Activated T-helper 1 cell treated with anti-CD3 and anti-CD28 coated beads, Interleukin-12 subunit alpha, Interleukin-12 subunit beta, Interleukin-2, Interleukin-4 antibody, amounts not matched to agents 30 ng/mL and 10 ng/mL and 1 ng/mL, durations not matched to agents 14 hours and 24 hours and 36 hours (primary cell): ENCODE measurements at places on chromosomes 1 and 21.

DNA sequence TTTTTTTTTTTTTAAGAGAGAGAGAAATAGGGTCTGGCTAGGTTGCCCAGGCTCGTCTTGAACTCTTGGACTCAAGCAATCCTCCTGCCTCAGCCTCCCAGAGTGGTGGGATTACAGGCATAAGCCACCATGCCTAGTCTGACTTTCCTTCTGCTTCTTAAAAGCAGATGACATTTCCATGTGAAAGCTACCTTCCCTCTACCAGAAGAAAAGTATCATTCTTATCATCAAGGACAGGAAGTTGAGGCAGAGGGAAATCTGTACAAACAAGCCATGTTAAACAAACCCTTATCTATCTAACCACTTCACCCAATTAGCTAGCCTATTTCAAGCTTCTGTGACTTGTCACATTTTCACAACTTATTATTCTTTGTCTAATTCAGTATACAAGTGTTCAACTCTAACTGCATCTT, 54.8 kb downstream of the SAMSN1 start:
- no peak for DNase-seq
- peaks cover 64% of the 10 kb centered on the region for H3K36me3 ChIP-seq
- no peak overlapping the region for H3K4me3 ChIP-seq
- H3K27ac ChIP-seq, result no peak overlapping the region
- H3K4me1 ChIP-seq, result peaks cover 66% of the 10 kb centered on the region

DNA sequence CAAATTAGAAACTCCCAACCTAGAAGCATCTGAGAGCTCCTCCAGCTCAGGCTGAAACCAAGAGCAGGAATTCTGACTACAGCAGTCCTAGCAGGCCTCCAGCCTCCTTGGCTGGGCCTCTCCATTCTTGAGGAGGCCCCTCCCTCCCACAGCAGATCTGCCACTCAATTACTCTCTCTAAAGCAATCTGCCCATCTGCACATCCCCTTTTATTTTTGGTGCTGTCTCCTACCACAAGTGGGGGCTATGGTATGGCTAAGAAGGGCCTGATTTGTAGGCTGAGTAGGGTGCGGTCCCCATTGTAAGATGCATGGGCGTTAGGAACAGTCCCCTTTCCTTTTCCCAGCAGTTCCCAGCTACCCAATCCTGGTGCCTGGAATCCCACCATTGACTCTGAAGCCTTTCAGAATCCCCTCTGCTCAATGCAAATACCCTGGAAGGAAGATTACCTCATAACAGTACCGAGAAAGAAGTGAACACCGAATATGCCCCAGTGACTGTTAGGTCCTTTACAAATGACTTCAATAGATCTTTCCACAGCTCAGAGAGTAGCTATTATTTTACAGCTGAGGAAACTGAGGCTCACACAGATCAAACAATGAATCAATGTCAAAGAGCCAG, 11.6 kb upstream of the TTC39A start:
- no peaks in the 10 kb centered on the region for H3K36me3 ChIP-seq
- no peak overlapping the region for H3K4me3 ChIP-seq
- H3K27ac ChIP-seq, result no peak overlapping the region
- H3K27me3 ChIP-seq, result peaks cover 32% of the 10 kb centered on the region
- no peaks in the 10 kb centered on the region for H3K4me1 ChIP-seq

DNA sequence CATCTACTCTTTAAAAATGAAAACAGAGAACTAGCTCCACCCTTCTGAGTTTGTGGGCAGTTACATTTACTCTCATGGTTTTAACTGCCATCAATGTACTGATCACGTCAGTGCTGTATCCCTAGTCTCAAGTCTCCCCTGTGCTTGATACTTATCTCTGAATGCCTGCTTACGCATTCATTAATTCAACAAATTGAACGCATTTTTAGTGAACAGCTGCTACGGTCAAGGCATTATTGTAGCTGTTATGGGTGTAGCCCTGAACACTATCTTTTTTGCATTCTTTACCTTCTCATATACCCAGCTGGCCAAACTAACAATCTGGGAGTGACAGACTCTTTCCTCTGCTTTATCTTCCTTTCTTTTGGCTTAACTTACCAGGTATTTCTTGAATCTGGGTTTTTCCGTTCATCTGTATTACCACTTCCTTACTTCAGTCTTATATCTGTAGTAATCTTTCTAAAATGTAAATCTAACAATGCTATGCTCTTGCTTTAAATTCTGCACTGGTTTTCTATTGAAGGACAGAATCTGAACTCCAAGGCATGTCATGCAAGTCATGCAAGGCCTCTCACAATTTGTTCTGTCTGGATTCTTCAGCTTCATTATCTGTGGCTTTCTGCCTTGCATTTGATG, 33.3 kb downstream of the SMG7 start:
- H3K27ac ChIP-seq, result no peak overlapping the region
- H3K36me3 ChIP-seq, result peaks cover 2% of the 10 kb centered on the region
- H3K4me3 ChIP-seq, result no peak overlapping the region
- no peak for DNase-seq

DNA sequence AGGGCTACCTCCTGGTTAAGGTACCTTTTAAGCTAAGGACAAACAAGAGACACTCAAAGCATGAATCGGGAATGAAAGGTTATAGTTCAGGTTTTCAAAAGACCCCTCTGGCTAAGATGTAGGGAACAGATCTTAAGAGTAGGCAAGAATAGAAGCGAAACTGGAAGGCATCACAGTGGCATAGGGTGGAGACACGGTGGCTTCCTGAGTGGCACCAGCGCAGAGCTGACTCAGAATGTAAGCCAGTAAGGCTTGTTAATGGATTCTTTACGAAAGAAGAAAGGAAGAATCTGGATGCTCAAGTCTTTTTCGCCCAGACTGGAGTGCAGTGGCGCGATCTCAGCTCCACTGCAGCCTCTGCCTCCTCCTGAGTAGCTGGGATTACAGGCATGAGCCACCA, 21.2 kb downstream of the PADI6 start:
- no peak overlapping the region for H3K4me3 ChIP-seq
- H3K27ac ChIP-seq, result no peak overlapping the region
- no peaks in the 10 kb centered on the region for H3K36me3 ChIP-seq

- DNase-seq, result no peak
- H3K27me3 ChIP-seq, result no peaks in the 10 kb centered on the region
- no peaks in the 10 kb centered on the region for H3K36me3 ChIP-seq
- no peak overlapping the region for H3K27ac ChIP-seq
Observed at GRCh38 chr1:18052671-18053070, 54.9 kb upstream of the IGSF21 start.

DNA sequence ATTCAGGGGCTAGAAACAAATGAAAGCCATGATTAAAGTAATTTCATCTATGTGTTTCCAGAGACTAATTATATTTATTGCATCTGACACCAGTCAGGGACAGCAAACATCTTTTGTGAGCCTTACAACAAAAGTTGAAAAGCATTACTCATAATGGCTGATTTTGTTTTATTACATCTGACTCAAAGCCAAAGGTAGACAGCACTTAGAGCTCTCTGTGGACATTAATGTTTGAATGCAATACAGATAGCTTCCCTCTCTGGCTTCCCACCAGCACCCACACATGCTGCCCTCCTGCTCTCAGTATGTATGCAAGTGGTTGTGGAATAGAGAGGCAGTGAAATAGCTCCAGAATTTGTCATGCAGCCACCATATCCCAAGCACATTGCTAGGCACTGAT, 198.7 kb downstream of the SETD4 start:
- no peaks in the 10 kb centered on the region for H3K36me3 ChIP-seq
- H3K27me3 ChIP-seq, result peaks cover 12% of the 10 kb centered on the region
- no peak overlapping the region for H3K4me3 ChIP-seq
- no peak overlapping the region for H3K27ac ChIP-seq

- no peak overlapping the region for H3K4me3 ChIP-seq
- no peak for DNase-seq
Observed at GRCh38 chr21:16837721-16838120, 675.1 kb upstream of the CXADR start.

DNA sequence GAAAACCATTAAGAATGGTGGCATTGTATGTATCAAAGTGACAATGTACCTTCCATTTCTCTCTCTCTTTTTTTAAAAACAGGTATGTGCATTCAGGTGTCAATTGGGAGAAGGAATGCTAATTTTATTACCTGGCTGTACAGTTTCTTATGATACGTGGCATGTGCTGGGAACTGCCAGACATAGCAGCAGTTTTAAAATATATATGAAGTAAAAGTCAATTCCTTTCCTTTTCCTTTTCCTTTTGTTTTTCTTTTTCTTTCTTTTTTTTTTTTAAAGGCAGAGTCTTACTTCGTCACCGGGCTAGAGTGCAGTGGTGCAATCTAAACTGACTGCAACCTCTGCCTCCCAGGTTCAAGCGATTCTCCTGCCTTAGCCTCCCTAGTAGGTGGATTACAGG, 37.0 kb downstream of the SPEN start:
- peaks cover 22% of the 10 kb centered on the region for H3K36me3 ChIP-seq
- peaks cover 51% of the 10 kb centered on the region for H3K4me1 ChIP-seq
- no peak overlapping the region for H3K4me3 ChIP-seq
- no peak overlapping the region for H3K27ac ChIP-seq
- DNase-seq, result no peak

GRCh38 chr1:155005076-155006011, 2.7 kb downstream of the ZBTB7B start:
- peaks cover 2% of the 10 kb centered on the region for H3K27me3 ChIP-seq
- H3K36me3 ChIP-seq, result peaks cover 24% of the 10 kb centered on the region
- H3K27ac ChIP-seq, result peak overlapping the region; percentile 96
- DNase-seq, result no peak
- peaks cover 37% of the 10 kb centered on the region for H3K4me1 ChIP-seq

DNA sequence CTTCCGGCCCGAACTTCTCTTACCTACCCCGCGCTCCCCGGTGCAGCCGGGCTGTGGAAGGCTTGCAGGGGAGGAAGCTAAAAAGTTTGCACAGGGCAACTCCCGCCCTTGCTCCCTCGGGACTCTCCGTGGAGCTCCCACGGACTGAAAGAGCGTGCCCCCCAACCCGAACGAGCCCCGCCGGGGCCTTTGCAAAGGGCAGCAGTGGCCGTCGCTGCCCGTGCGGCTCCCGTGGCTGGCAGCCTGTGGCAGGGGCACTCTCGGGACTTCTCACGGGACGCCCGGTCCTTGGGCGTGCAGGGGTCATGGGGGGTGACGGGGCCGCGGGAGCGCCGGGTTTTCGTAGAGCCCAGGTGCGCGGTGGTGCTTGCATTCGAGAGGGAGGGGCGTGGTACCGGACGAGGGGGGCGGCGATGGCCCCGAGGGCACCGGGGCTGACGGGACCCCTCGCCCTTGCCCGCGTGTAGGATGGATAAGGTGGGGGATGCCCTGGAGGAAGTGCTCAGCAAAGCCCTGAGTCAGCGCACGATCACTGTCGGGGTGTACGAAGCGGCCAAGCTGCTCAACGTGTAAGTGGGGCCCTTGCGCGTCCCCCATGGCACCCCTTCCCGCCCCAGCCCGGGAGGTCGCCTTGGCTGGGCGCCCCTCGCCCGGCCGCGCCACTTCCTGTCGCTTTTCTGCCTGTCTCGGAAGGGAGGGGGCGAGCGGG, 711 bp downstream of the GADD45A start:
- peaks cover 45% of the 10 kb centered on the region for H3K4me1 ChIP-seq
- peak overlapping the region; percentile 99 for H3K27ac ChIP-seq
- peak; percentile 54 for DNase-seq
- H3K27me3 ChIP-seq, result no peaks in the 10 kb centered on the region

- H3K4me3 ChIP-seq, result no peak overlapping the region
- H3K27ac ChIP-seq, result no peak overlapping the region
- H3K4me1 ChIP-seq, result no peaks in the 10 kb centered on the region
- peaks cover 9% of the 10 kb centered on the region for H3K36me3 ChIP-seq
Observed at GRCh38 chr1:226274138-226274537, 34.8 kb downstream of the LIN9 start.

DNA sequence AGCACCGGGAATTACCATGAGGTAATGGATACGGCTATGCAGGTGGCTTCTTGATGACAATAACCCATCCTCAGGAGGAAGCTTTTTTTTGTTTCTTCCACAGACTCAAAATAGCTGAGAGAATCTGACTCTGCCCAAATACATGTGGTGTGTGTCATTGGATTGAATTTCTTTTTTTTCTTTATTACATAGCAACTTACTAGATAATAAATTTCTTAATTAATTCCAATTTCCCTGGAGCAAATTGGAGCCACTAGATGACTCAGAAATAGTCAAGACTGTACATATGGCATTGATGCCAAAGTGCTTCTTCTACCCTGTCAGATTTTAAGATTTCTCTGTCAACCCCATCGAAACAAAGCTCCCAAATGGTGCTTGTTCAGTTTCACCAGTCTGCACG, 42.7 kb downstream of the L1TD1 start:
- H3K27me3 ChIP-seq, result no peaks in the 10 kb centered on the region
- H3K4me3 ChIP-seq, result no peak overlapping the region
- no peaks in the 10 kb centered on the region for H3K36me3 ChIP-seq
- H3K4me1 ChIP-seq, result no peaks in the 10 kb centered on the region

GRCh38 chr1:178126261-178126660, 32.4 kb downstream of the RASAL2 start:
- no peak overlapping the region for H3K27ac ChIP-seq
- H3K27me3 ChIP-seq, result no peaks in the 10 kb centered on the region
- H3K36me3 ChIP-seq, result no peaks in the 10 kb centered on the region
- no peaks in the 10 kb centered on the region for H3K4me1 ChIP-seq
- DNase-seq, result no peak

DNA sequence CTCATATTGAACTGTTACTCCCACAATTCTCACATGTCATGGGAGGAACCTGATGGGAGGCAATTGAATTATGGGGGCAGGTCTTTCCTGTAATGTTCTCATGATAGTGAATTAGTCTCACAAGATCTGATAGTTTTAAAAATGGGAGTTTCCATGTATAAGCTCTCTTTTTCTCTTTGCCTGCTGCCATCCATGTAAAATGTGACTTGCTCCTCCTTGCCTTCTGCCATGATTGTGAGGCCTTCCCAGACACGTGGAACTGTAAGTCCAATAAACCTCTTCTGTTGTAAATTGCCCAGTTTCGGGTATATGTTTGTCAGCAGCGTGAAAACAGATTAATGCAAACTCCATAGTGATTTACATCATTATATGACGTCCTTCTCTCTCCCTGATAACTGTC, 759.7 kb upstream of the RGS18 start:
- H3K4me3 ChIP-seq, result no peak overlapping the region
- H3K36me3 ChIP-seq, result no peaks in the 10 kb centered on the region
- no peaks in the 10 kb centered on the region for H3K27me3 ChIP-seq
- no peaks in the 10 kb centered on the region for H3K4me1 ChIP-seq

GRCh38 chr21:38714039-38714817, 91.5 kb upstream of the ETS2 start:
- H3K4me1 ChIP-seq, result no peaks in the 10 kb centered on the region
- peaks cover 13% of the 10 kb centered on the region for H3K27me3 ChIP-seq
- no peak overlapping the region for H3K27ac ChIP-seq
- H3K4me3 ChIP-seq, result no peak overlapping the region
- no peak for DNase-seq
